ENCODE measurements at places on chromosomes 1 and 21. TPM values are rescaled to one million over a fixed set of nuclear protein-coding genes. Genes with fewer than 3 reads are reported as not detected.

OR2T27 gene
- not detected for polyA plus RNA-seq

TTLL7 gene
- 4.1 TPM for polyA plus RNA-seq

PRR9 gene
- polyA plus RNA-seq = not detected

SOD1 gene
- polyA plus RNA-seq = 358 TPM

RNU1-2 gene
- polyA plus RNA-seq = not detected

MCOLN3 gene
- polyA plus RNA-seq = 1.00 TPM

ADAMTS4 gene
- 1.4 TPM for polyA plus RNA-seq

IL23R gene
- polyA plus RNA-seq = not detected

FCMR gene
- polyA plus RNA-seq = 6.7 TPM

SLC44A3 gene
- 11.6 TPM for polyA plus RNA-seq

CLCNKB gene
- polyA plus RNA-seq = 0.19 TPM

AK5 gene
- polyA plus RNA-seq = 1.5 TPM

SYNC gene
- 6.0 TPM for polyA plus RNA-seq

ST6GALNAC3 gene
- polyA plus RNA-seq = 1.9 TPM

MIXL1 gene
- 2.0 TPM for polyA plus RNA-seq

C1orf116 gene
- polyA plus RNA-seq = 17.1 TPM

CRNN gene
- 3.1 TPM for polyA plus RNA-seq

TMEM50B gene
- polyA plus RNA-seq = 36.7 TPM

KRTAP21-2 gene
- not detected for polyA plus RNA-seq

NUAK2 gene
- polyA plus RNA-seq = 1.3 TPM

NOS1AP gene
- 1.1 TPM for polyA plus RNA-seq

SEC16B gene
- 5.2 TPM for polyA plus RNA-seq

LDLRAD1 gene
- polyA plus RNA-seq = 0.12 TPM

ETV3L gene
- not detected for polyA plus RNA-seq

ZNF648 gene
- 0.03 TPM for polyA plus RNA-seq

CD5L gene
- not detected for polyA plus RNA-seq

BSND gene
- not detected for polyA plus RNA-seq

DOCK7 gene
- polyA plus RNA-seq = 15.9 TPM

MTARC2 gene
- polyA plus RNA-seq = 11.3 TPM

CXADR gene
- polyA plus RNA-seq = 14.4 TPM

All from stomach (tissue), 19 donors.